ENCODE measurements at places on chromosomes 7 and 10. TPM values are rescaled to one million over a fixed set of nuclear protein-coding genes. Genes with fewer than 3 reads are reported as not detected.

Gene PITX3
- total RNA-seq = 1.4 TPM

Gene MAGI2
- 0.17 TPM for total RNA-seq

Gene POLR2J2
- 5.0 TPM for total RNA-seq

- H3K27ac ChIP-seq = no peak overlapping the region
- no peaks in the 10 kb centered on the region for H3K36me3 ChIP-seq
- H3K27me3 ChIP-seq = peaks cover 6% of the 10 kb centered on the region
- H3K4me3 ChIP-seq = no peak overlapping the region
- no peaks in the 10 kb centered on the region for H3K4me1 ChIP-seq
Measured at GRCh38 chr10:75746356-75746755, 314.9 kb downstream of the LRMDA start.

DNA sequence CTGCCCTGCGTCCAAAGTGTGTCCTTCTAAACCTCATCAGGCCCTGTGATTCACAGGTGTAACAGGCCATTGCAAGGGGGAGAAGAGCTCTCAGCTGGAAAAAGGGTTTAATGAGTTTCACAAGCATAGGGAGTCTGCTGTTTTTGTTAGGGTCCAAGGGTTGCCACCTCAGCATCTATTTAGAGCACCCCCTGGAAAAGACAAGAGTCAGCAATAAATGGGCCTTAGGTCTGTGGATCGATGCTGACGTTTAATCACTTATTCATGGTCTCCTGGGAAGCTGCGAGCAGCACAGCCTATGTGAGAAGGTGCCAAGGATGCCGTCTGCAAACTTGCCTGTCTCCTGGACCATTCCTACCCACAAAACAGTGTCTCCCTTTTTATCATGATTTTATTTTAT is 78.4 kb upstream of the BAIAP2L1 start:
- no peak overlapping the region for H3K4me3 ChIP-seq
- no peaks in the 10 kb centered on the region for H3K4me1 ChIP-seq
- H3K27me3 ChIP-seq = no peaks in the 10 kb centered on the region
- H3K36me3 ChIP-seq = no peaks in the 10 kb centered on the region
- no peak overlapping the region for H3K27ac ChIP-seq

GRCh38 chr10:131842351-131843088 is 58.3 kb upstream of the PPP2R2D start:
- no peaks in the 10 kb centered on the region for H3K36me3 ChIP-seq
- H3K4me1 ChIP-seq = no peaks in the 10 kb centered on the region
- H3K27me3 ChIP-seq = peaks cover 2% of the 10 kb centered on the region
- H3K4me3 ChIP-seq = no peak overlapping the region

- no peaks in the 10 kb centered on the region for H3K36me3 ChIP-seq
- peak; percentile 77 for DNase-seq
- peaks cover 16% of the 10 kb centered on the region for H3K4me1 ChIP-seq
- H3K27ac ChIP-seq = peak overlapping the region; percentile 60
- H3K27me3 ChIP-seq = peaks cover 14% of the 10 kb centered on the region
Measured at GRCh38 chr10:103553743-103554487, 60.4 kb downstream of the NEURL1 start.

DNA sequence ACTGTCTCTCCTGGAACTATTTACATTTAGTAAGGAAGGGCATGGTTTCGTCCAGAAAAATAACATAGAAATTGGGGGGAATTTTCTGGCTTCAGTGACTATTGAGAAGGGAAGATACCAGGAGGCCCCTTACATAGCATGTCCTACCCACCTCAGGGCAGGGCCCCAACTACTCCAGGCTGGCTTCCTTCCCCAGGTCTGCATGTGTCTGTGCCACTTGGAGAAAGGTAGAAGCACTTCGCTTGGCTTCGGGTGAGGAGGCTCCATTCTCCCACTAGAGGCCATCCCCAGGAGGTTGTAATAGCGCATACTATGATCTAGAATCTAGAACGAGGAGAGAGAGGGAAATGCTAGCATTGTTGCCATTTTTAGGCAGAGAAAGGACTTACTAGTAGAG is 14.7 kb downstream of the LRGUK start:
- no peak overlapping the region for H3K4me3 ChIP-seq
- DNase-seq = no peak
- no peaks in the 10 kb centered on the region for H3K4me1 ChIP-seq
